ENCODE measurements at places on chromosomes 7 and 10.

GRCh38 chr10:67776371-67776770 is 61.6 kb downstream of the DNAJC12 start:
- DNase-seq = no peak

- no peak for DNase-seq
Measured at GRCh38 chr10:8235253-8236027, 181.0 kb downstream of the GATA3 start.

GRCh38 chr7:33325754-33326484 is 196.6 kb downstream of the BBS9 start:
- DNase-seq = no peak

DNA sequence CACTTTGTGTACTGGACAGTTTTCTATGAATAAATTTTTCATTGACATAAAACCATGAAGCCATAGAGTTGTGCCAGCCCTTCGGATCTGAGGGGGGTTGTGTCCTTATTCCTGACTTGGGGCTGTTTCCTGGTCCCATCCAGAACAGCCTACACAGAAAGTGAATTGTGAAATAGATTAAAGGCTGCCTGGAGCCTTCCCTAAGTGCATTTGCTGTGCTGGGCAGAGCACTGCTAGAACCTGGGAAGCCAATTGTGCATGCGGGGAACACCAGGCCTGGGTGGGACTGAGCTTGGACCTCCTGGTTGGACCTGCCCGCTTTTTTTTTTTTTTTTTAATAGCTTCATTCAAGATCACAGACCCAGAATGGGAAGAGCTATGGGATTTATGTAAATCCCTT is 238.9 kb downstream of the ARHGAP21 start:
- no peak for DNase-seq

DNA sequence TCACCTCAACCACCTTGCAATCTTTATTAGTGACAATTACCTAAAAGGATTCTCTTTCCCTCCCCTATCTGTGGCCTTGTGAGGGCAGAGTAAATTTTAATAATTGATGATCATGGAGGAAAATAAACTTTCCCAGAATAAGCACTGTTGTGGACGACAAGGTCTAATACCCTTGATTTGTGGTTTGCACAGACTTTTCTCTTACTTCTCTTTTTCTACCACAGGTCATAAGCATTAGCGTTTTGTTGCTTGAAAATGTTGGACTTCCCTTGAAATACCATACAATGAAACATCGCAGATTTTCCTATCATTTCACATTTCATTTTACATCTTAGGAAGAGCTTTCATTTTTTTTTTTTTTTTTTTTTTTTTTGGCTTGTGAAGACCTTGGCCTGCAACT is 188.1 kb upstream of the TMEM72 start:
- no peak for DNase-seq

GRCh38 chr7:71613313-71613712 is 481.4 kb downstream of the GALNT17 start:
- DNase-seq = no peak

- DNase-seq = no peak
Measured at GRCh38 chr10:123241391-123242141, 87.4 kb downstream of the BUB3 start.

GRCh38 chr10:1424648-1425047 is 312.7 kb downstream of the ADARB2 start:
- DNase-seq = no peak

DNA sequence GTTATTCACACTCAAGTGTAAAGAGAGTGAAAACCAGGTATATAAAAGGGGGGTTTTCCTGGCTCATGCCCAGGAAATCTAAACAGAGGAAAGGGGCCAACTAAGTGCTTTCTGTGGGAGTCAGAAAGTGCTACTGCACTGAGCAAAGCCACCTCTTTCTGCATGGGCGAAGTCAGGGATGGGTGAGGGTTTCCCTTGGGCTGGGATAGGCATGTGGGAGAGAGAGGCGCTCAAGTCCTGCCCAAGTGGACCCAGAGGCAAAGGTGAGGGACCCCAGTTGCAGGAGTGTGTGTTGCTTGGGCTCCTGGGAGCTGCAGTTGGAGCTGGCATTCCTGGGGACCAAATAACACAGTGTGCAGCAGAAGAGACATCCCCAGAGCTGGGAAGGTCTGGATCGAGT is 65.9 kb downstream of the PRR15 start:
- DNase-seq = no peak

DNA sequence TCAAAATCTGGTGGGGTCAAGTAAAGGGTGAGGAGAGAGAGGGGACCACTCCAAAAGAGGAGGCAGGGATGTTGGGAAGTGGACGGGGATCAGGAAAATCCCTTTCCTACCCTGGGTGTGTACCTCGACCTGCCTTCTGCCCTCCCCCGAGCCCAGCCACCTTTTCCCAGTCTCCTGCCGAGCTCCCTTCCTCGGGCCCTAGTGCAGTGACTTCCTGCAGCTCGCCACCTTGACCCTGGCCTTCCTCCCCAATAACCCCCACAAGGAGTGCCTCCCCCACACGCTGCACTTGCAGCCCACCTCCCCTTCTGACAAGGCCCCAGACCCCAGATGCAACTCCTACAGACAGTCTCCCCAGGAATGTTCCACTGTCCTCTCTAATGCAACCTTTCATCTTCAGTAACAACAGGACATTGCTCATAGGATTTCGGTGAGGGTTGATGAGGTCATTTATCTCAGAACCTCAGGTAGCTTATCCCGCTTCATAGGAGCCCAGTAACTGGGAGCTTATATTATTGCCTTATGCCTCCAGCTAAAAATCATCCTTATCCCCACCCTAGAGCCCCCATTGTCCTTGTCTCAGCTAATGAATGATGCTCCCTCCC is 90.1 kb downstream of the MKI67 start:
- no peak for DNase-seq

DNA sequence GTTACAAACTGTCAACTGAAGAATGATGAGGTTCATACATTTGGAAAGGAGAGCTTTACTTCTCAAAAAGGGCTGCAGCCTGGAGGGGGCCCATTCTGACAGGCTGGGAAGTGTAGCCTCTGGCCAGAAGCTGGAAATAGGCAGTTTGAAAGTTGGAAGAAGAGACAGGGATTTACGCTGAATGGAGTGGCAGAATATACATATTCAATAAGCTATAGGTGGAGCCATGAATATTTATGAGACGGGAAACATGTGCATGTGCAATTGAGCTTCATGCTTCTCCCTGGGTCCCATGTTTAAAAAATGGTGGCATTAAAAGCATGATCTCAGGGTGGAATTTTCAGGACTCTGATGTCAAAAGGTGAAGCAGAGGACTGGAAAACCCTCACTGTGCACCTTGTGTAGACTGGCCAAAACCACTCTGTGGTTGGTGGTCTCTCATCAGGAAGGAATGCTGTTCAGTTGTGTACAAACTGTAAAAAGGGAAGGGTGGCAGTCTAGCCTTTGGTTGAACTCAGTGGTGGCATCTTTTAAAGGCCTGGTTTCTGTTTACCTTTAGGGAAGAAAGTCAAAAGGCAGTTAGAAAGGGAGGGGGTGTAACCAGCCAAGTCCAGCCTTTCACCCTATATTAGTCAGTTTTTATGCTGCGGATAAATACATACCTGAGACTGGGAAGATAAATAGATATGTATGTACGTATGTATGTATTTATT is 7.2 kb upstream of the ACTR3B start:
- no peak for DNase-seq

DNA sequence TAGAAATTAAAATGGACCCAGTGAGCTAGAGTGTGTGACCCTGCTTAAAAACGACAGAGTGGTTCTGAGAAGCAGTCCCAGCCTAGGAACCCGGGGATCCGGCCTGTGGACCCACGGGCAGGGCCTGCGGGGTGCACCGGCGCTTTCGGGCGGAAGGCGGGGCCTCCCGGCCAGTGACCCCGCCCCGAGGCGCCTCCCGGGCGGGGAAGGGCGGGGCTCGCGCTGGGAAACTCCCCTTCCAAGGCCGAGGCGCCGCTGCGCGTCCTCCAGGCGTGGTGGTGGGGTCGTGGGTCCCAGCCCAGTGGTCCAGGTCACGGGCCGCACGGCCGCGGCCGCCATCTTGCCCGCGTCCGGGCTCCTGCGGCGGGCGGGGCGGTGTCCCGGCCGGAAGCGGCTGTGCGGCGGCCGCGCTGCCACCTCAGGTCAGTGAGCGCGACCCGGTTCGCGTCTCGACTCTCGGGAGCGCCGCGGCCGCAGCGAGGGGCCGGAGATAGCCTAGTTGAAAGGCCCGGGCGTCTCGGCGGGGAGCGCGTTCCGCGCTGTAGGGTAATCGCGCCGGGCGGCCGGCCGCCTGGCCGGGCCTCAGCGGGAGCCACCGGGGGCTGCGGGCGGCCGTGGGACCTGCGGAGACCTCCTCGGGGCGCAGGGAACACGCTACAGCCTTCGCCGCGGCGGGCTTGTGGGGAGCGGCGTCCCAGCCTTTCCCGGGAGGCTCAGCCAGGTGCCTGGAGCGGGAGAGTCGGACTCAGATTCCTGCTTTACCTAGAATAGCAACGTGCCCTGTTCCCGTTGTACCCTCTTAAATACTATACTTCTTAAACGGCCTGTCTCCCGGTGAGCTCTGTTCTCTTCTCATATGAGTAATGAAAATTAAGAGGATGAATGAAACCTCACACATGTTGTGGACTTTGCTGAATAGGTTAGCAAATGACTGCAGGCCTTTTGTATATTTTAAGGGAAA is at the start of gene MIOS:
MIOS (plus strand) TSS at position 234 of the 961 bp plus-strand sequence. CDS start 5,592 bp downstream, outside the sequence.
- peak; percentile 92 for DNase-seq

DNA sequence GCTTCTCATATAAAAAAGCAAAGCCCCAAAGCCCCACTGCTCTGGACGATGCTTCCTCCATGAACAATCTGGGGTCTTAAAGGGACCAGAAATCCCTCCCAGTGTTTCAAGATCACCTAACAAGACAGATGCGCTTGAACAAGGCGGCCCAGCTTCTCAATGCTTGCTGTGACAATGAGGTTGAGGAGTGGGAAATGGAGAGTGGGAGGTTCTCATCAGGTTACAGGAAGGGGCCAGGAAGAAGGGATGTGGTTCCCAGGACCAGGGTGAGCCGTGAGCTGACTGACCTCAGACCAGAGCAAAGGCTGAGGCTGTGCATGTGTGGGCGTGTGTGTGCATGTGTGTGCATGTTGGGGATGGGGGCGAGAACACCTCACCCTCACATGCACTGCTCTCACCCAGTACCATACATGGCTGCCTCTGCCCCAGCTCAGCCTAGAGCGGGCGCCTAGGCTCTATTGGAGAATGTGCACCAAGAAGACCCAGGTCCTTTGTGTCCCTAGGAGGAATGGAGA is 220.8 kb upstream of the GPR26 start:
- no peak for DNase-seq

- DNase-seq = no peak
Measured at GRCh38 chr7:155637155-155637554, 7.3 kb upstream of the RBM33 start.

DNA sequence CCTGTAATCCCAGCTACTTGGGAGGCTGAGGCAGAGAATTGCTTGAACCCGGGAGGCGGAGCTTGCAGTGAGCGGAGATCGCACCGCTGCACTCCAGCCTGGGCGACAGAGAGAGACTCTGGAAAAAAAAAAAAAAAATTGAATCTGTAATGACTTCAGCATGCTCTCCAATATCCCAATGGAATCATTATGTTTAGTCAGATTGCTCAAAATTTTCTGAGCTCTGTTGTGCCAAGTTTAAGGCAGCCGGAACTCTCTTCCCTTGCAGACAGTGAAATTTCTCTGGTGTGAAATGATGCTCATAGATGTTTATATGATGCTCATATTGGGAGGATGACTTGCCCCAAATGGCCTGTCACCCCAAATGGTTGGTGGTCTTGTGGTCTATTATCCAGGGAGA is 180.9 kb downstream of the CTTNBP2 start:
- DNase-seq = no peak

DNA sequence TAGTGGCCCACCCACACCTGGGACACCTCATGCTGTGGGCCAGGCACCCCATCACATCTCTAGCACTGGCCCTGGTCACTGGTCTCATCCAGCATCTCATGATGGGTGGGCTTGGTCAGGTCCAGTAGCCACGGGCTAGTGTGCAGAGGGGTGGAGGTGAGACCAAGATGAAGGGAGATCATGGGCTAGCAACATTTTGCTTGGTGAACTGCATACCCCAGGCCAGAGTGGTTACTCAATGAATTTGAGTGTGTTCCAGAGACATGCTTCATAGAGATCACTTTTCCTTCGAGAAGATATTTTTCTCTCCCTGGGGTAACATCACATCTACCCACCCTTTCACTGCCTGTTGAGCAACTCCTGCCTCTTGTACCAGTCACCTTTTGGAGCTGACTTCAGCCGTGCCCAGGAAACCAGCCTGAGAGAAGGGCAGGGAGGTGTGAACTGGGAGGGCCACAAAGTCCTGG is 44.2 kb downstream of the MINDY4 start:
- no peak for DNase-seq

DNA sequence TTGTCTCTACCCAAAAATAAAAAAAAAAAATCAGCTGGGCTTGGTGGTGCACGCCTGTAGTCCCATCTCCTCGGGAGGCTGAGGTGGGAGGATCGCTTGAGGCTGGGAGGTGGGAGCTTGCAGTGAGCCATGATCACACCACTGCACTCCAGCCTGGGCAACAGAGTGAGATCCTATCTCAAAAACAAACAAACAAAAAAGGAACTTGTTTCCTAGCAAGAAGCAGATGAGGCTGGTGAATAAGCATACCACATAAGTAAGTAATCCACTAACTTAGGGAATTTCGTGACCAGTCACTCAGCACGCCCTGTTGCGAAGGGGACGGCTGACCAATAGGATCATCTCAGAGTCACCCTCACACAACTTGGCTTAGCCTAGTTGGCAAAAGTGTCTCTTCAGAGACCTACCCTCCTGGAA is 64.6 kb downstream of the CUX1 start:
- DNase-seq = no peak

- no peak for DNase-seq
Measured at GRCh38 chr7:146321301-146321700, 204.7 kb downstream of the CNTNAP2 start.

- no peak for DNase-seq
Measured at GRCh38 chr10:50416881-50417280, 165.6 kb upstream of the ASAH2 start.

DNA sequence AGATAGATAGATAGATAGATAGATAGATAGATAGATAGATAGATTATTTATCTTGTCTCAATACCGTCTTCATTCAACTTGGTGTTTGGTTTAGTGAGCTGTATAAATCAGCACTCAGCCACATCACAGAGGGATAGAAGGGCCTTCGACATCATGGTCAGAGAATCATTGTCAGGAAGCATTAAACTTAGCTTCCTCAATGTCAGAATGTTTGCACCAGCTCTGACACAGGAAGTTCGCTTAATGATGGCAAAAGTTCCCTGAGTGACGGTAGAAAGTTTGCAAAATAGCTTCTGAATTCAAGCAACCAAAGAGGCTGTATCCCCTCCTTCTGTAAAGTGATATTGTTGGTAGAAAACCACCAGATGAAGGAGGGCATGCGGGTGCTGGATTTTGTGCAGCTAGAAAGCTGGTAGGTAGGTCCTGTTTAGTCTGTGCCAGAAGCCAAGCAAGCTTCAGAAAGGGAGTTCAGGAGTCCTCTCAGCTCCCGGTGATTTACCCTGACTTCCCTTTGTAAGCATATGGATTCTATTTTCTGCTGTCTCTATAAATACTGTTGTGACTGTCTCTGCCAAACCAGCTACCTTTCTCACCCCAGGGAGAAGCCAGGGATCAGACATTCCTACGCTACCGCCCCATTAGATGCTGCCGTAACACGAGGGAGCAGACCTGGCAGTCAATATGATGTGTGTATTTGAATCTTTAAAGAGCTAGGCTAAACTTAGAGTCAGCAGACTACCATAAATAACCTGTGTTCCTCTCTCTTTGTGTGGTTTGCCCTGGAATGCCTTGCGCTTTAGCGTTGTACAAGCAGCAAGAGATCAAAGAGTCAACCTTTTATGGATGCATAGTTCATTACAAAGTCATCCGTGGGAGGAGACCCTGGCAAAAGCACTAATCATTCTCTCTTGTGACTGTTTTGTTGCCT is 200.5 kb upstream of the KIAA1217 start:
- DNase-seq = no peak

GRCh38 chr10:78419481-78420265 is 386.0 kb downstream of the RPS24 start:
- no peak for DNase-seq

Data from transverse colon (tissue), 4 donors.